ENCODE measurements at places on chromosomes 7 and 10. TPM values are rescaled to one million over a fixed set of nuclear protein-coding genes. Genes with fewer than 3 reads are reported as not detected.

Gene GIMAP1
- total RNA-seq, result not detected

Gene RBM33
- total RNA-seq, result 6.8 TPM

Gene LRRC17
- total RNA-seq, result 20.2 TPM

- DNase-seq, result no peak
Measured at GRCh38 chr7:75858410-75858809, 20.4 kb upstream of the RHBDD2 start.

- no peak for DNase-seq
Measured at GRCh38 chr10:126092366-126093215, 196.2 kb downstream of the FANK1 start.

GRCh38 chr7:156816943-156817572 lies 75.9 kb downstream of the LMBR1 start:
- no peak for DNase-seq

DNA sequence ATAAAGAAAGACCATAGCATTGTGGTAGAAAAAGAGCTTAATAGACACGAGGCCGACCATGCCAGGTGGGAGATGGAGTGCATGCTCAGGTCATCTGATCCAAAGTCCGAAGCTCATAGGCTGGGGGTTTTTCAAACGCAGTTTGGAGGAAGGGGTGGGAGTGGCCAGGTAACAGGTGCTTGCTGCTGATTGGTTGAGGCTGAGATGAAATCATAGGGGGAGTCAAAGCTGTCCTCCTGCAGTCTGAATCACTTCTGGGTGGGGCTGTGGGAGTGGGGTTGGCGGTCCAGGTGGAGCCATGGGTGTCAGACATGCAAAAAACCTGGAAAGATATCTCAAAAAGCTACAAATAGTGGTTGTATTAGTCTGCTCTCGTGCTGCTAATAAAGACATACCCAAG lies 2.8 kb upstream of the ERCC6 start:
- no peak for DNase-seq

- no peak for DNase-seq
Measured at GRCh38 chr7:105962353-105962752, 711 bp upstream of the CDHR3 start.

DNA sequence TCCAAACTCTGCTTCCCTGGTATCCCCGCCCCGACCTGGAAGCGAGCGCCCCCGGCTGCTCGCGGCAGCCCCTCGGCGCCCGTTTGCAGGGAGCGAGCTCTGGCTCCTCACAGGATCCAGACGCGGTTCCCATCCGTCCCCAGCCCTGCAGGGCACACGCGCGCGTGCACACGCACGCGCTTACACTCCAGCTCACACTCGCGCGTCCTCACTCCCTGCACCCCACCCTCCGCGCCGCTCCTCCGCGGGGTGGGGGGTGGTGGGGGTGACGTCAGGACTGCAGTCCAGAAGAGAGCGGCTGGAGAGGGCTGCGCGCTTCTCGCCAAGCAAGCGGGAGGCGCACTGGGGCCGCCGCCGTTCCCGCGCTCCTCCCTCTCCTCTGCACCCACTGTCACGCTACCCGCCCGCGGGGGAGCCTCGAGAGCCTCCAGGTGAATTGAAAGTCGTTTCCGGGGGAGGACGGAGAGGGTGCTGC lies 255.6 kb downstream of the OTUD1 start:
- DNase-seq, result no peak

GRCh38 chr10:7035126-7035761 lies 375.6 kb downstream of the SFMBT2 start:
- DNase-seq, result no peak

GRCh38 chr7:78543976-78544375 lies 745.4 kb downstream of the PHTF2 start:
- DNase-seq, result no peak

DNA sequence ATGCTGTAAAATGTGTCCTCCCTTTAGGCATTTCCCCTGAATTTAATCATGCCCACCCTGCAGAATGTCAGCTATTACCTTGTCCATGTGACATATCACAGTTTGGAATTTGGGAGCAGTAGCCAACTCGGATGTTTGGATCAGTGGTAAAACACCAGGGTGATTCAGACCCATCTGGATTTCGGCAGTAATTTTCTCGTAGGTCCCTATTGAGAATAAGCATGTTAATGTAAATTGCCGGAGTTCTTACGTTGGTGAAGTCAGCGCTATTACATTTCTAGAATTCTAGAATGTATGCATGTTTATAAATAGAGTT lies 44.1 kb downstream of the HGF start:
- DNase-seq, result peak; percentile 95

- DNase-seq, result no peak
Measured at GRCh38 chr10:63132651-63133055, 475 bp upstream of the NRBF2 start.

GRCh38 chr7:116400522-116400921 lies 99.0 kb upstream of the CAV2 start:
- DNase-seq, result no peak

All from H4 (cell line).